ENCODE measurements at places on chromosomes 2 and 18.

DNA sequence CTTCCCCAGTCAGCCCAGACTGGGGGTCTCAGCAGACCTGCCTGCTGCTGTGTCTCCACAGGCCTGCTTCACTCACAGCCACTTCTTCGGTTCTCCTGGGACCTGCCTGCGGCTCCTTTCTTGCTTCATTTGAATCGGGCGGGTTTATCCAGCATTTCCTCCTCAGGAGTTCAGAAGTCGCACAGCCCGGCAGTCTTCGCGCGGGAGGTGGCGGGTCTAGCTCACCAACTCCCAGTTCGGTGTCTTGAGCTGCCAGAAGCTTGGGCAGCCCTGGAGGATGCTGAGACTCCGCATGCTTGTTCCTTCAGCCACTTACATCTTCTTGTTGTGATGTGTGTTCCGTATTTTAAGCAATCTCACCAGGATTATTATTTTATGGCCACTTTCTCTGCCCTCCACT is 10.8 kb downstream of the D2HGDH start:
- no peak for DNase-seq

DNA sequence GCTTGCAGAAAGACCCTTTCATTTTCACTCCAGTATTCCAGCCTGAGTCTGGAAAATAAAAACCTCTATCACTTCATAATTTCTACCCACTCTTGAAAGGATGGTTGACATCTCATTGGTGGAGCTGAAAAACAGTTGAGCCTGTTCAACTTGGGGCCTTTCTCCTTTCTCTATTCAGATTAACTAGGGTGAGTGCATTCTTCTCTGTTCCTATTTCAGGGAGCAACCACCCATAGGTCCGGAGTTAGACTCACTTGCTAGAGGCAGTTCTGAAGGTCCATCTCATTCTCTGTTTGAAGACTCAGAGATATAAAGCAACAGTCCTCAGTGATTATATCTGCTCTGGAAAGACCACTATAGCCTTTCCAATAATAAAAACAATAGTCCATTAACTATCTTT is 167.9 kb upstream of the SPOPL start:
- no peak for DNase-seq

GRCh38 chr2:188663301-188663700 is 310.9 kb upstream of the COL3A1 start:
- DNase-seq: no peak

- DNase-seq: no peak
Measured at GRCh38 chr2:8189316-8189715, 492.5 kb upstream of the ID2 start.

GRCh38 chr2:219571311-219572236 is at the start of gene OBSL1:
TSS of gene OBSL1 (minus strand) at chr2:219571539. CDS start at chr2:219571232, 307 bp downstream.
- DNase-seq: no peak

DNA sequence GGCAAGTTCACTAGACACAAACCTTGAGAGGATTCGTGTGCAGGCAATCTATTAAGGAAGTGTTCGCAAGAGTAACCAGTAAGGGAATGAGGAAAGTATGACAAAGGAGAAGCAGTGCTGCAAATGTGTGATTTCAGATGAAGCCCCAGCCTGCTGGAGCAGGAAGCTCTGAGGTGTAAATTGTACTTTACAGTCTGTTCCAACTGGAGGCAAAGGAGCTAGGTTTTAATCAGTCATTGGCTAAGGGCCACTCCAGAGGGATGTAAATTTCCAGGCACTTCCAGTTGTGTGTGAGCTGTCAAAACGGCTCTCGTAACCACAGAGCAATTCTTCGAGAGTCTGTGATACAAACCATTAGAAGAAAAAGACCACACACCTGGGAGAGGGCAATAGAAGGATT is 359.5 kb upstream of the FAM98A start:
- no peak for DNase-seq

- no peak for DNase-seq
Measured at GRCh38 chr2:69618362-69618761, 25.2 kb downstream of the AAK1 start.

- DNase-seq: no peak
Measured at GRCh38 chr2:11481789-11482472, 16.0 kb upstream of the E2F6 start.

DNA sequence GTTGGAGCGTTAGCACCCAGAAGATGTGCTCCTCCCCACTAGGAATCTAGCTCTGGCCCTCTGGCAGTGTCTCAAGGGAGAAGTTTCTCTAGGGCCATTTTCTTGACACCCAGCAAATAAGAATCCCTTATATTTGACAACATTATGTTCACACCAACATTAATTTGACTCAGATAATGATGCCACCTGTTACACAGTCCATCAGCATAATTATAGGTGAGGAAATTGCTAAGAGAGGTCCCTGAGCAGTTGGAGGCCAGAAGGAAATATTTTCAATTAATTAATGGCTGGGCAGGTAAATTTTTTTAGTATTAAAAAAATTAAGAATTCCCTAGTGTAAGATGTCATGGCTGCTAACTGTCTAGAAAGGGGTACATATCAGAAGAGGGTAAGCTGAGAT is 36.5 kb downstream of the PRKCE start:
- no peak for DNase-seq

- no peak for DNase-seq
Measured at GRCh38 chr2:127683056-127683455, 7.7 kb upstream of the LIMS2 start.

- no peak for DNase-seq
Measured at GRCh38 chr2:99648178-99648844, 158.5 kb upstream of the REV1 start.

DNA sequence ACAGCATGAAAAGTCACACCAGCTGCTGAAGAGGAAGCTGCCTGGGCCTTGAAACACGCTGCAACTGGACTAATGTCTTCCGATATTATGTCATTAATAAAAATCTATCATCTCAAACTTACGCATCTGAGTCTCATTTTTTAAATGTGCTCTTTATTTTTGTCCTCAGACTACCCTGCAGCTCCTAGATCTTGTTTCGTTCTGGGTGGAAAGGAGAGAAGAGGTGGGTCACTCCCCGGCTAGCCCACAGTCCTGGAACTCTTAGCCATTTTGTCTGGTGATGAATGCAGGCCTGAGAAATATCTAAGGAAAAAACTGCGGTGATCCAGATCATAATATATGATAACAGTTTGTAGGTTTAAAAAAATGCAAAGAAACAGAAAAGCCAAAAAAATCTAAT is 73.3 kb downstream of the TXNL1 start:
- DNase-seq: no peak

DNA sequence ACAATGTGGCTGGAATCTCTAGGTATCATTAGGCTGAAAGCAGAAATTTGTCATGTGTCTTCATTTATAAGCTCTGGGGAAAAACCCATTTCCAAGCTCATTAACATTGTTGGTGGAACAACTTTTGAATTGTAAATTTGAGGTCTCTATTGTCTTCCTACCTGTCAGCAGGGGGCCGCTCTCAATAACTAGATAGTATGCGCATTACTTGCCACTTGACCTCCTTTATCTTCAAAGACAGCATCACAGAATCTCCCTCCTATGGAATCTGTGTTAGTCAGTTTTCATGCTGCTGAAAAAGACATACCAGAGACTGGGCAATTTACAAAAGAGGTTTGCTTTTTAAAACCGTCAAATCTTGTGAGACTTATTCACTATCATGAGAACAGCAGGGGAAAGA is 223.1 kb downstream of the CALCRL start:
- DNase-seq: no peak

- no peak for DNase-seq
Measured at GRCh38 chr18:32454593-32454992, 16.1 kb downstream of the GAREM1 start.

DNA sequence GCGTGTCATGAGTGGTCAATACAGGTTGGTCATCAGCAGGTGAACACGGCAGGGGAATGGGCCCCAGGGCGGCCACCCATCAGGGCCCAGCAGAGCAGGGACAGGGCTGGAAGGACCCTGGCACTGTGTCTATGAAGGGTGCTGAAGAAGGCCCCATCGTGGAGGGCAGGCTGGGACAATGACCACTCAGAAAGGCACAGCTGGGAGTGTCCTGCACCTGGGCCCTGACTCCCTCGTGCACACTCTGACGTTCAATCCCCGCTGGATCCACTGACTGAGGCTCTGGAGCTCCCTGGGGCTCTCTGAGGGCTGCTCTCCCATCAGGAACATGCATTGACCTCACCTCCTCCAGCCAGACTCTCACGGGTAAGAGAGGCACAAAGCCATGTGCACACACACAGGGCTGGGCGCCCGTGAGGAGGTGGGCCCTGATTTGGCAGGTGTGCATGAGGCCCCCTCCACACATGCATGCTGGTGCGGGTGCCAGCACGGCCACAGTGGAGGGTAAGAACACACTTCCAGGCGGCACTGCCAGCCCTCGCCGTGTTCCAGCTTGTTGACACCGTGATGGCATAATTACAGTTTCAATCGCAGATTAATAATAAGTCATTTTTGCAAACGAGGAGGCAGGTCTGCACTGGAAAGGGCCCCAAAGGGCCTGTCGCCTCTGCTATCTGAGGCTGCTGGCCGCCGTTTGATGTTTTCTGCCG is 58.5 kb downstream of the SMAD7 start:
- DNase-seq: no peak
